Activated CD8-positive, alpha-beta T cell treated with anti-CD3 and anti-CD28 coated beads for 36 hours (primary cell): ENCODE measurements at places on chromosomes 1 and 21.

DNA sequence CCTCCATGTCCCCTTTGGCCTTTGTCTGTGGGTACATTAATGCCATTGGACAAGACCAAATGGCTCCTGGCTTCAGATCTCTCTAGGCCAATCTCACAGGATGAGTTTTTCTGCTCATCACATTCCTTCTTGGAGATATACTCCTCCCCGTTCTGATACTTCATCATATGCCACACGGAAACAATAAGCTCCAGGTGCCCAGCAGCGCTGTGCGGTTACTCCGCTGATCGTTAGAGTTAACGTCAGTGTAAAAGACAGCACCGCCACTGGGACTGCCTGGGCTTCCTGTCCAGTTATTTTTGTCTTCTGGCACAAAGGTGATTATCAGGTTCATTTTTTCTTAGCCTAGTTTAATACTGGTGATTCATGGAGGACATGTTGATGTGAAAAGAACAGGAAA lies 22.5 kb downstream of the CACHD1 start:
- no peaks in the 10 kb centered on the region for H3K27me3 ChIP-seq
- DNase-seq: no peak
- H3K4me1 ChIP-seq: peaks cover 18% of the 10 kb centered on the region
- no peak overlapping the region for H3K27ac ChIP-seq
- no peak overlapping the region for H3K4me3 ChIP-seq

DNA sequence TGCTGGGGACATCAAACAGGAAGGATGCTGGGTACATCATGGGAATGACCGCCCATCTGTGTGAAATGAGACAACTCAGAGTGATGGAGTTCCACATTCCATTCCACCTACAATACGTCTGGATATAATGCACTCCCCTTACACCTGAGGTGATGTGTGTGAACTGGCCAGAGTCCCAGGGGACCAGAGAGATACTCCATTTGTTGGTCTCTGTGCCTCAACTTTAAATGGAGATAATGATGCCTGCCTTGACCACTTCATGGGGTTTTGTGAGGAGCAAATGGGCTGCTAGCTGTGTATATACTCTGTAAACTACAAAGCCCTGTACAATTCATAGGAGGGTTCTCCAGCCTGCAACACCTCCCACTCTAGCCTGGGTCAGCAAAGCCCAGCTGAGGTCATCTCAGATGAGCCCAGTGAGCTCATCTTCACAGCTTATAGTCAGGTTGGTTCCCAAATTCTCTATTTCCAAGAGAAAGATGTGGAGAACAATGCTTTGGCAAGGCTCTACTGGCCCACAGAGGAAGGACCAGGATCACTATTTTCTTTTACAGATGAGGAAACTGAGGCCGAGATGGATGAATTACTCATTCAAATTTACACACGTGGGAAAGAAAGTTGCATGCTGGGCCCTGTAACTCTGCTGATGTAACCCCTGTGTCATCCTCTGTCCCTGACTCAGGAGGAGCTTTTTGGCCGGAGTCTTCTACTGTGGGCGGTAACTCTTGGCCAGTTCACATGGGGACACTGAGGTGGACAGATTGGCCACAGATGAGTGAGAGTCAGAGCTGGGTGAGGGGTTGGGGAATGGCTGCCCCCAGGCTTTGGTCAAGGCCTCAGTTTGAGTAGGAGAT lies 105.6 kb upstream of the GCLM start:
- no peaks in the 10 kb centered on the region for H3K27me3 ChIP-seq
- no peak overlapping the region for H3K27ac ChIP-seq
- H3K36me3 ChIP-seq: no peaks in the 10 kb centered on the region
- H3K4me1 ChIP-seq: peaks cover 8% of the 10 kb centered on the region

DNA sequence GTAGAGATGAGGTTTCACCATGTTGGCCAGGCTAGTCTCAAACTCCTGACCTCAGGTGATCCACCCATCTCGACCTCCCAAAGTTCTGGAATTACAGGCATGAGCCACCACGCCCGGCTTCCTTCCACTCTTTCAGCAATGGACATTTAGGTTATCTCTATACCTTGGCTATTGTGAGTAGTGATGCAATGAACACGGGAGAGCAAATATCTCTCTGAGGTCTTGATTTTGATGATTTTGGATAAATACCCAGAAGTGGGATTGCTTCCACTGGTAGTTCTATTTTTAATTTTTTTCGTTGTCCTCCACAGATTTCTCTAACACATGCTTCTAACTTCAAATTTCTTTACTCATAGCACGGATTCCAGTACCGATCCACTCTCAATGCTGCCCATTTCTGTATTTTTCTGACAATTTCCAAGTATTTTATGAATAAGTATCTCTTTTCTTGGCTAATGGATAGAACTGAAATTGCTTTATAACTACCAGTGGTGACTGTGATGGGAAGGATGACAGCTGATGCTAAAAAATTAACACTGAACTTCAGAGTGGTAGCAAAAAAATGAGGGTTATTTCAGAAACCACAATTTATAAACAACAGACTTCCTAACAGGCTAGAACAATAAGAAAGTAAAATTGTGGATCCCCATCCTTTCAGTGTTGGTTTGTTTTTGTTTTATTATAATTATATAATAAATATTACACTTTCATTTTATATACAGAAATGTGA lies 327.5 kb upstream of the RUNX1 start:
- no peaks in the 10 kb centered on the region for H3K27me3 ChIP-seq
- no peaks in the 10 kb centered on the region for H3K4me1 ChIP-seq
- no peak overlapping the region for H3K4me3 ChIP-seq
- no peak for DNase-seq
- no peak overlapping the region for H3K27ac ChIP-seq

DNA sequence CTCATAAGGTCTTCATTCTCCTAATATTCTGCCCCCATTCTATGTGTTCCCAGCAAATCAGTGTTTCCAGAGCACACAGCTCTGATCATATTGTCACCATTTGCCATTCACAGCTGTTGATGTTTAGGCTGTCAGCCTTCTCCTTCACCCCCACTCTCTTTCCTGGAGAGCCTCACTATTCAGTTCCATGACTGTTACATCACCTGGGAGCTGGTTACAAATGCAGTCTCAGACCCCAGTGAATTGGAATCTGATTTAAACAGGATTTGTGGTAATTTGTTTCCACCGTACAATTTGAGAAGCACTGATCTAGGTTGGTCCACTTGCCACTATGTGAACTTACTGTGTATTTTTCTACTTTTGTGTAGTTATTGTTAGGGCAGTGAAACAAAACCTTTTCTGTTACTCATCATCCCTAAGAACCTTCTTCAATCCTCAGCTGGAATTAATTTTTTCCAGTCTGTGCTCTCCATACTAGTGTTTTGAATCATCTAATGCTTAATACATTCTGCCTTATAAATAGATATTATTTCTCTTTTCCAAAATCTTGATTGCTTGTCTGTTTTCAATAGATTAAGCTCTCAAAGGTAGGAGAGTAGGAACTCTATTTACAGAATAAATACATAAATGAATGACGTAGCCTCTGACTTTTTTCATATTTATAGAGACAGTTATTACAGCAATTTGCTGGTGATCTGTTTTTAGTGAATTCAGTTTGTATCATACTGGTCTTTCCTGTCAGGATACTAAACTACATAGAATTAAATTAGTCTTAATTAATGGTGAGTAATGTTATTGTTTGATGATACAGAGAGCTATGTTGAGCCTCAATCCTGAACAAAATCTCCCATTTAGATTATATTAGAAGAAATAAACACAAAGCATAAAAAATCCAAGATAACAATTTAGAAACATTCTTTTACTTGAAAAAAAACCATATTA lies 8.1 kb downstream of the SNX7 start:
- peaks cover 7% of the 10 kb centered on the region for H3K27me3 ChIP-seq
- no peak for DNase-seq
- no peak overlapping the region for H3K4me3 ChIP-seq
- H3K36me3 ChIP-seq: no peaks in the 10 kb centered on the region
- H3K27ac ChIP-seq: no peak overlapping the region

DNA sequence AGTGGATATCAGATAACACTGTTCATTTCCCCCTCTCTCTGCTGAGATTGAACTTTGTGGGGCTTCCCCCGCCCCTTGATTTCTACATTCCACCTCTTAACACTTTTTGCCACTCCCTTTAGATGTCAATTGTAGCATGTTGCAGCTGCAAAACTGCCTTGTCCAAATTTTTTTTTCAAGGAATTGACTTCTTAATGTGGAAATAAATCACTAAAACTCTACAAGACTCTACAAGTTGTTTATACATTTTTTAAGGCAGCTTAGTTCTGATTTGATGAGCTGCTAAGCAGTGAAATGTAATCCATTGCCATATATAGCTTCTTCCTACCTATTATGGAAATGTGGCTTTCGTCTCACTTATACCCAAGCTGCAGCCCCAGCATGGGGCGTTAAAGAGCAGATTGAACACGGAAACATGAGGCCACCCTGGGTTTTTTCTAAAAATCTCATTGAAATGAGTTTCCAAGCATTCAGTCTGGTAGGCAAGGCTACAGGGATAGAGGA lies 132.2 kb downstream of the SYT2 start:
- H3K27ac ChIP-seq: no peak overlapping the region
- H3K36me3 ChIP-seq: peaks cover 7% of the 10 kb centered on the region
- H3K4me1 ChIP-seq: no peaks in the 10 kb centered on the region
- no peak overlapping the region for H3K4me3 ChIP-seq
- no peak for DNase-seq
- no peaks in the 10 kb centered on the region for H3K27me3 ChIP-seq

GRCh38 chr1:71565262-71565661 lies 484.4 kb upstream of the ZRANB2 start:
- no peak overlapping the region for H3K27ac ChIP-seq
- H3K4me1 ChIP-seq: no peaks in the 10 kb centered on the region
- H3K4me3 ChIP-seq: no peak overlapping the region
- no peaks in the 10 kb centered on the region for H3K36me3 ChIP-seq
- H3K27me3 ChIP-seq: no peaks in the 10 kb centered on the region

GRCh38 chr1:207801819-207802218 lies 50.0 kb downstream of the CD46 start:
- H3K36me3 ChIP-seq: peaks cover 10% of the 10 kb centered on the region
- no peak overlapping the region for H3K27ac ChIP-seq
- no peaks in the 10 kb centered on the region for H3K27me3 ChIP-seq
- H3K4me3 ChIP-seq: no peak overlapping the region
- H3K4me1 ChIP-seq: peaks cover 40% of the 10 kb centered on the region
- no peak for DNase-seq

- no peaks in the 10 kb centered on the region for H3K36me3 ChIP-seq
- H3K27ac ChIP-seq: no peak overlapping the region
- no peaks in the 10 kb centered on the region for H3K27me3 ChIP-seq
- no peak for DNase-seq
Observed at GRCh38 chr1:229116114-229116513, 154.8 kb upstream of the RAB4A start.

DNA sequence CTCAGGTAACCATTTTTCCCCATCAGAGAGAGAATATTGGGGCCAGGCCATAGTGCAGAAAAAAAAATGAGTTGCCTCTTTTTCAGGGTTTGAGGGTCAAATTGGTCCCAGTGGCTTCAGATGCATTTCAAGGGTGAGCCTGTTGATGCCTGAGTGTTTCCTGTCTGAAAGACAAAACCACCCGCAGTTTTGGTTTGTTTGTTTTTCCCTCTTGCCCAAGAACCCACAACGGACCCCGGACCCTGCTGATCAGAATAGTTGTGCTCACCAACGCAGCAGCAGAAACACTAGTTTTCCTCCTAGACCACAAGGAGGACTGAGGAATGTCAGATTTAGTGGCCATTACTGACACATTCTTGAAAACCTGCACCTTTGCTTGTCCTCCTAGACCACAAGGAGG lies 1433.1 kb downstream of the PLA2G4A start:
- no peak overlapping the region for H3K4me3 ChIP-seq
- H3K36me3 ChIP-seq: no peaks in the 10 kb centered on the region
- no peak for DNase-seq
- no peaks in the 10 kb centered on the region for H3K4me1 ChIP-seq

DNA sequence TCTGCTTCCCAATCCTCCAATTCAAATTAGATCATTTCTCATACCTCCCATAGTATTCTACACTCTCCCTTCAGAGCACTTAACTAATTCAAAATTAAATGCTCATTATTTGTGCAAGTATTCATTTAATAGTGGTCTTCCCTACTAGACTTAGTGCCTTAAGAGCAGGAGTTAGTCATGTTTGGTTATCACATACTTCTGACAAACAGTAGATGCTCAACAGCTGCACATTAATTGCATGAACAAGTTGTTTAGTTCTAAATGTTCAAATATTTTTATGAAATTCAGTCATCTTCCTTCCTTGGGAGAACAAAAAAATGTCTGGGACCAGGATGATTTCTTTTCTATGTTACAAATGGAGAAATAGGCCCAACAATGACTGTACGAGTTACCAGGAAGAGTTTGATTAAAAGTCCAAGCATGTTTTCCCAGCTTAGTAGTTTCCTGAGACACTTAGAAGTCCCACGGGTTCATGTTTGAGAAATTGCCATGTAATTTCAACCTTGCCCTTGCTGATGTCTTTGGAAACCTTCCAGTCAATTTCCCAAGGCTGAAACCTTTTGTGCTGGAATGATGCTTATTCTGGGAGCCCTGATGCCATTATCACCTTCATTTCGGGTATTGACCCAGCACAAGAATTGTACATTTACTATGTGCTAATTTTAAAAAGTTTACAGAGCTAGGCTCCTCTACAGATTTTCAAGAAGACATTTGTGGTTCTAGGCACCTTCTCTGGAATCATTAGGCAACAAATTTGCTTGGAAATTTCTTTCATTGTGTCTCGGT lies 437.9 kb upstream of the PLXNA2 start:
- H3K27ac ChIP-seq: no peak overlapping the region
- no peaks in the 10 kb centered on the region for H3K4me1 ChIP-seq
- H3K27me3 ChIP-seq: peaks cover 8% of the 10 kb centered on the region
- no peak for DNase-seq
- no peak overlapping the region for H3K4me3 ChIP-seq

- H3K36me3 ChIP-seq: no peaks in the 10 kb centered on the region
- H3K27ac ChIP-seq: no peak overlapping the region
- no peak overlapping the region for H3K4me3 ChIP-seq
- DNase-seq: no peak
- H3K4me1 ChIP-seq: no peaks in the 10 kb centered on the region
- peaks cover 3% of the 10 kb centered on the region for H3K27me3 ChIP-seq
Observed at GRCh38 chr1:33898406-33898805, 34.5 kb downstream of the HMGB4 start.

DNA sequence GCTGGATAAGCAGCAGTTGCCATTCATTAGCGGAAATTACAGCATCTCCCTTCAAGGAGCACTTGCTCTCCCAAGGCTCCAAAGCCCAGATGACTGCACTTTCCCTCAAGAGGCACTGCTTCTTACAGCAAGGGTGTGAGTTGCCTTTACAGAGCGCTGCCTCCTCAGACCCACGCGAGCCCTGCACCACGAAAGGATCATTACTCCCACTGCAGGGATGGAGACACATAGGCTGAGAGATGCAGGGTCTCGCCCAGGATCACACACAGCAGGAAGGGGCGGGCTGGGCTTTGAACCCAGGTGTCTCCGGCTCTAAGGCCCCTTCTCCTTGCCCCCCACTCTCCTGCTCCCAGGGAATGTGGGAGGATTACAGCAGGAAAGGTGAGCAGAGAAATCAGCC lies 405.5 kb downstream of the MATN1 start:
- H3K27ac ChIP-seq: no peak overlapping the region
- H3K27me3 ChIP-seq: no peaks in the 10 kb centered on the region
- H3K4me1 ChIP-seq: no peaks in the 10 kb centered on the region
- no peaks in the 10 kb centered on the region for H3K36me3 ChIP-seq
- H3K4me3 ChIP-seq: no peak overlapping the region
- no peak for DNase-seq

- peaks cover 5% of the 10 kb centered on the region for H3K27me3 ChIP-seq
- H3K4me1 ChIP-seq: peaks cover 10% of the 10 kb centered on the region
- H3K36me3 ChIP-seq: no peaks in the 10 kb centered on the region
- no peak overlapping the region for H3K4me3 ChIP-seq
- H3K27ac ChIP-seq: no peak overlapping the region
Observed at GRCh38 chr1:100706856-100707255, 12.7 kb upstream of the VCAM1 start.

- DNase-seq: no peak
- H3K27me3 ChIP-seq: no peaks in the 10 kb centered on the region
- peak overlapping the region; percentile 29 for H3K4me3 ChIP-seq
Observed at GRCh38 chr1:200625381-200625824, 4.9 kb upstream of the KIF14 start.
